Esophagus mucosa (tissue), 1 donor: ENCODE measurements at places on chromosomes 6 and 20.

GRCh38 chr6:34894693-34895092 is 5.6 kb downstream of the ANKS1A start:
- no peak for ATAC-seq

GRCh38 chr20:45593498-45593897 is 14.4 kb upstream of the WFDC8 start:
- no peak for ATAC-seq

DNA sequence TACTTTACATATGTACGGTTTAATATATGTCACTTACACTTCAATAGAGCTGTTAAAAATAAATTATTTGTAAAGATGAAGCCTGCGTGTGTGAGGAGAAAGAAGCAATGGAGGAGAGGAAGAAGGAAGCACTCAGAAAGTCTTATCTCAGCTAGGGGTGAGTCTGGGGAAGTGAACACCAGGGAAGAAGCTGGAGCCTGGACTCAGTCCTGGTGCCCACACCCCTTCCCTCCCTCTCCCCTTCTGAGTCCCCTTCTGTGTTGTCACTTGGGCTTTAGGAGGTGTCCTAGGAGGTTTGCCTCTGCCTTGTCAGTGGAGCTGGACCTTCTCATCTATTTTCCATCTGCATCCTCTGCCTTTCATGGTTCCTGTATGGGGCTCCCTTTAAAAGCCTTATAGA is 1.9 kb downstream of the SIRPB2 start:
- no peak for ATAC-seq

DNA sequence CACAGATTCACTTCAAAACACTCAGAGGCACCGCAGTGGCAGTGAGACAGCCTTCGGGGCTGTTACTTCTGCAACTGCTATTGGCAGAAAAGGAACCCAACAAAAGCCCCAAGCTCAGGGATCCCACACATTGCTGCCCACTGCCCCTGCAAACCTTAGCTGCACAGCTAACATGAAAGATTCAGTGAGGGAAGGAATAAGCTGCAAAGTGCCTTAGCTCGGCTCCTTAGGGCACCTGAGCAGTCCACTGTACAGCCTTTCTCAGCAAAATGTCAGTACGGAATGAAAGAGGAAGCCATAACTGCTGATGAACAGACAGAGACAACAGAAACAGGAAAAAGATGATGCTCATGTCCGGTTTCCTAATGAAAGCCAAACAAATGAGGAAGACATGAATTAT is 179.7 kb upstream of the SHLD1 start:
- no peak for ATAC-seq

GRCh38 chr6:136945711-136946121 is 23.6 kb downstream of the SLC35D3 start:
- ATAC-seq = no peak

DNA sequence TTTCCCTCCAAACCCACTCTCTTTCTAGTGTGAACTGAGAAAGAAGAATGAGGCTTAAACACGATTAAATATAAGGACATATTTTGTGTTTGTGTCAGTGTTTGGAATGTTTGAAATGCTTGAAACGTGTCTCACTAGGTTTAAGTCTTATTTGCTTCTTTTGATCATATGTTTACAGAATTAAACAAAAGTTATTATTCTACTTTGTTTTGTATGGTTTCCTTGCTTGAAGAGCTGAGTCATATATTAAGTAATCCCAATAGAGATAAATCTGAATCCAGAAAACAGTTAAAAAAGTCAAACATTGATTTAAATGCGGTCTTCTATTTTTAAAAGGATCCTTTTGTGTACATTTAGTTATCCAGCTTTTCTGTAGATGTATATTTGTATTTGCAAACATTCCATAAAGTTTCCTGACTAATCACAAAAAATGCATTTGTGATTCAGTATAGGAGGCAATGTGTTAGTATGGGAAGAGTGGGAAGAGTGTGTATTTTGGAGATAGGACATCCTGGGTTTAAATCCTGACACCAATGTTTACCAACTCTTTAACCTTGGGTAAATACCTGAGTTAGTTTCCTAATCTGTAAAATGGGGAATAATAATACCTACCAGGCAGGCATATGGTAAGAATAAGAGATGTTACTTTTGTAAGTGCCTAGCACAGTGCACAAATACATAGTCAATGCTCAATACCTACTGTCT is 72.9 kb downstream of the TSBP1 start:
- no peak for ATAC-seq

DNA sequence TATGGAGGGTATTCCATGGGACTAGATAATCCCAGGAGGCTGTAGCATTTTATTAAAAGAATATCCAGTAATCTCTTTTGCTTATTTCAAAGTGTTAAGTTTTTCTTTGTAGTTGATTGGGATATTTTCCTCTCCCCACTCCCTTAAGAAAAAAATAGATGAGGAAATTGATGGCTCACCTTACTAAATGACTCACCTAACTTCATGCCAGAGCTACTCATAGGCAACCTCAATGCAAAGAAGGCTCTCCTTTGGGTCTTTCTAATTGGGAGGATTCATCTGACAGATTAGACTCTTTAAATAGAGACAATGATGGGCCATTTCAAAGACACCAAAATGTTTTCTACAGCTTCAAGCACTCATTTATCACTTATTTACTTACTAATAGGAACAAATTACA is 528.5 kb upstream of the BTBD3 start:
- ATAC-seq = peak; percentile 78

DNA sequence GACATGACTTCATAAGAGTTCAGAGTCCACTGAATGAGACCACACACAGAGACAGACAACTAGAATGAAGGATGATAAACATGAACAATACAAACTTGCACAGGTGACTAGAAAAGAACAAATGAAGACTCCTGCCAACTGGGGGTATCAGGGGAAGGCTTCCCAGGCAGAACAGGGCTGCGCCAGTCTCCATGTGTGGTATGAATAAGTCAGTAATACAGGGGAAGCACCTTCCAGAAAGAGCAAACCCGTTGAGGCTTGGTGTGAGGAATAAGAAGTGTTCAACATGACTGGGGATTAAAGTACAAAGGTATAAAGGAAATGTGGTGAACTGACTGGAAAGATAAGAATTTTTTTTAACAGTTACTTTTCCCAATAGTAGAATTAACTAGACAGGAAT is 3.7 kb upstream of the SLC17A2 start:
- ATAC-seq = no peak

- ATAC-seq = no peak
These were observed 180.3 kb downstream of the C6orf118 start for GRCh38 chr6:165129086-165129485.

GRCh38 chr6:31888276-31889258 is 8.9 kb downstream of the EHMT2 start:
- peak; percentile 28 for ATAC-seq

GRCh38 chr6:44201200-44201599 is 15.5 kb upstream of the MYMX start:
- peak; percentile 94 for ATAC-seq

- peak; percentile 33 for ATAC-seq
These were observed 70.0 kb downstream of the PTPN1 start for GRCh38 chr20:50580016-50580747.

DNA sequence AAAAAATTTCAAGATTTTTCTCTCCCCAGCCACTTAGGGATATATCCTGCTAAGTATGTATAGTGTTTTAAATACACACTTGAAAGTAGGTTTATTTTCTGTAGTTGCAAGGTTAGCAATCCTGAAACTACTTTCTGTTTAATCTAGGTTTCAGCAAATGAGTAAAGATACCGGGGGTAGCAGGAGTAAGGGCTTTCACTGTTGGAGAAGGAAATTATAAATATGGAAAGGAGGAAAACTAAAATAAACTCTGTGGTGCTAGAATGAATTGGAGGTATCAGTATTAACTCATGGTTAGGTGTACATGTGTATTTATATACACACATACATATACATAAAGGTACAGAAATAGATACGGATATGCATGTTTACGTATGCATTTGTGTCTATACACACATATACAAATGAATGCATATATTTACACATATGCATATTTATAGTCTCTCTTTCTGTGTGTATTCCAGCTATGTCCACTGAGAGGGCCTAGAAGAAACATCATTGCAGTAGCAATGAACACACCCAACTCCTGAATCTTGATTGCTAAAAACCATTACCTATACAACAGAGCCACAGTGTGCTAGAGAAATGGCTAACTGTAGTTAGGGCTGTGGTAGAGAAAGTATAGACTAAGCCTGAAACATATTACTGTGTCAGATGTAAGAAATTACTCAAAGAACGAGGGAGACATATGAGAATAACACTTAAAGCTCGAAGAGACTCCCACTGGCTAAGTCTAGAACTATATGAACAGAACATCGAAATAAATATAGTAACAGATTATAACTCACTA is 95.9 kb upstream of the EMILIN3 start:
- ATAC-seq = no peak

GRCh38 chr20:6401893-6402557 is 279.2 kb upstream of the FERMT1 start:
- no peak for ATAC-seq

GRCh38 chr20:35286077-35286898 is 1.7 kb upstream of the EIF6 start:
- no peak for ATAC-seq

DNA sequence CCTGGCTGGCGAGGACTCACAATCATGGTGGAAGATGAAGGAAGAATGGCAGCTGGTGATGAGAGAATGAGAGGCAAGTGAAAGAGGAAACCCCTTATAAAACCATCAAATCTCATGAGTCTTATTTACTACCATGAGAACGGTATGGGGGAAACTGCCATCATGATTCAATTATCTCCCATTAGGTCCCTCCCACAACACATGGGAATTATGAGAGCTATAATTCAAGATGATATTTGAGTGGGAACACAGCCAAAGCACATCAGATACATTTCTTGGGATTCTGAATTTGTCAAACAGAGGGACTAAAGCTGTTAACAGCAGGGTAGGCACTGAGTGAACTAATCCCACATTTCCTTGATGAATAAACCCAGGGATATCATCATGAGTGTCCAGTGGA is 116.2 kb upstream of the PLCB4 start:
- ATAC-seq = no peak

GRCh38 chr6:34241351-34242215 is 4.9 kb downstream of the HMGA1 start:
- no peak for ATAC-seq

DNA sequence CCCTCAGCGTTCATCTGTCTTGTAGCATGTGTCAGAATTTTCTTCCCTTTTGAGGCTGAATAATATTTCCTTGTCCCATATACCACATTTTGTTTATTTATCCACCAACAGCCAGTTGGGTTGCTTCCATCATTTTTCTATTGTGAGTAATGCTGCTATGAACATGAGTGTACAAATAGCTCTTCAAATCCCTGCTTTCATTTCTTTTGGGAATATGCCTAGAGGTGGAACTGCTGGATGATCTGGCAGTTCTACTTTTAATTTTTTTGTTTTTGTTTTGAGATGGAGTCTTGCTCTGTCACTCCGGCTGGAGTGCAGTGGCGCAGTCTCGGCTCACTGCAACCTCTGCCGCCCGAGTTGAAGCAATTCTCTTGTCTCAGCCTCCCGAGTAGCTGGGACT is 64.7 kb downstream of the SASH1 start:
- peak; percentile 73 for ATAC-seq

- ATAC-seq = peak; percentile 2
These were observed 9.9 kb downstream of the LAMA5 start for GRCh38 chr20:62357187-62357667.

- peak; percentile 44 for ATAC-seq
These were observed 521.6 kb downstream of the CD83 start for GRCh38 chr6:14638906-14639761.

DNA sequence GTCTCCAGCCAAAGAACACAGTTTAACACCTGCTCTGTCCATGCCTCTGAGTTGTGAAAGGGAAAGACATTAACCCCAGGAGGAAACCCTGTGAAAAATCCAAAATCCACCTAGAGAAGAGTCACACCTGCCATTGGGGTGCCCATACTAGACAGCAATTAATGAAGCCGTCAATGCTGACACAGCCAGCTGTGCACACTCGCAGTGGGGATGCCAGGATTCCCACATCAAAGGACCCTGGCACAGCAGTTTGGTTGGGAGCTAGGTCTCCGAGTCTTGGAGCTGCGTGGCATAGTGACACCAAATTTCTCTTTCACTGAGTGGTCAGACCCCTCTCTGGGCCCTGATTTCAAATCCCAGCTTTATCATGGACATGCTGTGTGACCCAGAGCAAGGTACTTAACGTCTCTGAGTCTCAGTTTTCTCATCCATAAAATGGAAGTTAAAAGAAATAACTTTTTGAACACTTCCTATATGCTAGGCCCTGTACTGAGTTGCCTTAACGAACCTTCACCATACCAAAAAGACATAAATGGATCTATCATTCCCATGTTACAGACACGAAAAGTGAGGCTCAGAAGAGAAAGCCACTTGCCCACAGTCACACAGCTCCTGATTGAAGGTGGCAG is 30.8 kb downstream of the BPIFB1 start:
- no peak for ATAC-seq

- ATAC-seq = no peak
These were observed 24.7 kb downstream of the WDR27 start for GRCh38 chr6:169677096-169677495.

- ATAC-seq = no peak
These were observed 8.1 kb upstream of the FUT9 start for GRCh38 chr6:96007663-96008062.

- ATAC-seq = peak; percentile 96
These were observed 41.0 kb downstream of the CYP24A1 start for GRCh38 chr20:54132612-54133433.

DNA sequence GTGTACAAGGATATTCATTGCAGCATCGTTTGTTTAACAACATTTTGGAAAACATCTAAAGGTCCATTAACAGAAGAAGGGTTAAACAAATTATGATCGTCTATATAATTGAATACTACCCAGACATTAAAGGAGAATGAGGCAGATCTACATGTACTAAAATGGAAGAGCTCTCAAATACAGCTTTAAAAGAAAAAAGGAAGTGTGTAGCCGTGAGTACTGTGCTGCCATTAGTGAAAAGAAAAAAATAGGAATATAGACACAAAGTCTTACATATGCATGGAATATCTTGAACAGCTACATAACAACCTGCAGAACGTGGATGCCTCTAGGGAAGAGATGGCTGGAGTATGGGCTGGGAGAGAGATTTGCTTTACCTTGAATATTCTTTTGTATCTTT is 37.9 kb downstream of the PRDM1 start:
- no peak for ATAC-seq
